ENCODE measurements at places on chromosomes 5 and 9. TPM values are rescaled to one million over a fixed set of nuclear protein-coding genes. Genes with fewer than 3 reads are reported as not detected.

DNA sequence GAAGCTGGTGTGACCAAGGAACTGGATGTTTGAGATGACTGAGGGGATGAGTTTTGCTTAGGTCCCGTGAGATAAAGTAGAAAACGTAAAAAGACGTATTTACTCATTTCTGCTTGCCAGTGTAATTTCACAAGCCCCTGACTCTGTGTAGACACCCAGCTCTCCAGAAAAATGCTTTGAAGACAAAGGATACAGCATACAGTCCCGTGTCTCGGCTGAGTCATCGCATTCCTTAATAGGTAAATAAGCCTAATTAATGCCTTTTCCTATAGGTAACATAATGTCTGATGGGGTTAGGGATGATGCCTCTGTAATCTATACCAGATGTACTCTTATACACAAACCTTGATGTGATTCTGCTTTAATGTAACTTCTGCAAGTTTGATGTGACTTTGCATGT lies 20.2 kb downstream of the S100Z start:
- DNase-seq: no peak

DNA sequence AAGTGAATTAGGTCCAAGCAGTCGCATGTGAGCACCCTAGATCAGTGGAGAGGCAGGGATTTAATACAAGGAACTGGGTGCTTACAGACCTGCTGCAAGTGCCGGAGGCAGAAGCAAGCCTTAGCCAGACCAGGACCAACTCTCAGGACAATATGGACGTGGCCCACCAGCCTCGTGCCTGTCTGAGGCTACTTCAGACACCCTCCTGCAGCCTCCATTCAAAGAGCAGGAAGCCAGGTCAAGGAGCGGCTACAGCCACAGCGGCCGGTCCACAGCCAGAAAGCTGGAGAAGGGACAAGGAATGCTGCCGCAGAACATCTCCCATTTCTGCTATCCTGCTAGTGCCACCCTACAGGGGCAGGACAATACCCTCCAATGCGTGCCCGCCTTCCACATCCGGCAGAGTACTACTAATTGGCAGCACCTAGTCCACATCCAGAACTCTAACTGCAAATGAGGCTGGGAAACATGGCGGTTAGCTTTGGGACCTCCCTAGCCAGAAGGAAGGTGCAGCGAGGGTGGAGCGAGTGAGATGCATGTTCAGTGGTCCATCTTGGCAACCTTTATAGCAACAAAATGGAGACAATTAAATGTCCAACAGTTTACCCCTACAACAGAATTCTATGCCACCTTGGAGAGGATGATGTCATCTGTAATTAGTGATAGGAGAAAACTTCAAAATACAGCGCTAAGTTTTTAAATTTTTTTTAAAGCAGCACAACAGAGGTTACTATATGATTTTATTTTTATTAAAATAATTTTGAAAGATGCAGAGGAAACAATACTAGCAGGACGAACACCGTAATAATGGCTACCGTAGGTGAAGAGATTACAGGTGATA lies 1.0 kb upstream of the ALDH1B1 start:
- DNase-seq: no peak

DNA sequence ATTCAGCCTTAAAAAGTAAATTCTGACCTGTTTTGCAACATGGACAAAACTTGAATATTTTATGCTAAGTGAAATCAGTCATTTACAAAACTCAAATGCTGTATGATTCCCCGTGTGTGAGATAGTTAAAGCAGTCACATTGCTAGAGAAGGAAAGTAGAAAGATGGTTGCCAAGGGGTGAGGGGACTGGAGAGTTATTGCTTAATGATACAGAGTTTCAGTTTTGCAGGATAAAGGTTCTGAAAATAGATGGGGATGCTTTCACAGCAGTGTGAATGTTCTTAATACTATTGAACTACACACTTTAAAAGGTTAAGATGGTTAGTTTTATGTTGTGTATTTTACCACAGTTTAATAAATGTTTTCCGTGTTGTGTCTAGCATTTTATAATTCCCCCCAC lies 51.2 kb downstream of the SGCD start:
- DNase-seq: no peak

- DNase-seq: no peak
These were observed 8.3 kb upstream of the TEX48 start for GRCh38 chr9:114690308-114690707.

DNA sequence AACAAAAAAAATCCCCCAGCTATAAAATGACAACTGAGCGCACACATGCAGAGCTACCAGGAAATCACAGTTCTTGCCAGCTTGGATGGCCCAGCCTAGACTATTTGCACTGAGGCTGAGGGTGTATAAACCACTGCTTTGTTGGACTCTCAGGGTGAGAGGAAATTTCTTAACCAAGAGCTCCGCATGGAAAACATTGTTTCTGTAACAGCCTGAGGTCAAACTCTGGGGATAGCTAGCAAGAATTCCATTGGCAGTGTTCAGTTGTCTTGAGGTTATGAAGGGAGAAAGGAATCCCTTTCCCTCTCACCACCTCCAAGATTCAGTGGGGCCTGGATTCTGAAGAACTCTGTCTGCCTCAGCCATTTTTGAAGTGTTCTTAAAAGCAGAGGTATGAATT lies 360.0 kb downstream of the OSTF1 start:
- DNase-seq: no peak

GRCh38 chr9:88965473-88965872 lies 25.8 kb upstream of the S1PR3 start:
- DNase-seq: no peak

GRCh38 chr5:6905423-6905822 lies 192.2 kb downstream of the TENT4A start:
- no peak for DNase-seq

DNA sequence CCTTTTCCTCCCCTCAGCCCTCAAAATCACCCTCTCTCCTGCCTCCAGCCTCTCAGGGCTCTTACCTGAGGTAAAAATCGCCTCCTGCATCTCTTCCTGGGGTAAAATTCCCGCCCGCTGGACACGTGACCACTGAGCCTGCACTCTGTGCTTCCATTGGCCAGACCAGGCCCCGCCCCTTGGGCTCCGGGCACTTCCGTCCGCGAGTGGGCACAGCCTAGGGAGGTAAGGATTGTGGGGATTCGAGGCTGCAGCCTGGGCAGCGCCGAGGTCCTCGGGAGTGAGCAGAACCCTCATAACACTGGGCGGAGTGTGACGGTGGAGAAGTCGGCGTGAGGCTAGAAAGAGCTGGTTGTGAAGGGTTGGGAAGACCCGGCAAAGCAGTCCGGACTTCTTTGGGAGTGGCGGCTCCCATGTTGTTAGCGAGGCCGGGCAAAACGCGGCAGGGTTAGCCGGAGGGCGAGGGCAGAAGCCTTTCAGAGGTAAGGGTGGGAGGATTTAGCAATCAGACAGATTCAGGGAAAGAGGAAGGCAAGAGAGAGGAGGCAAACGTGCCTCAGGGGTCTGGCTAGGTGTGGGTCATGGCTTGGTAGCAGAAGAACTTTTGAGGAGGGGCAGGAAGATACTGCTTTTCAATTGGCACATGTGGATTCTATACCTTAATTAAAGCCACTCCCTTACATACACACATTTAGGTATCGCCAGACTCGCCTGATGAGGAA lies at the start of gene SHOC1:
Gene SHOC1 (minus strand): TSS at position 103 of the 722 bp plus-strand sequence. CDS start 3,519 bp downstream, outside the sequence.
- no peak for DNase-seq

DNA sequence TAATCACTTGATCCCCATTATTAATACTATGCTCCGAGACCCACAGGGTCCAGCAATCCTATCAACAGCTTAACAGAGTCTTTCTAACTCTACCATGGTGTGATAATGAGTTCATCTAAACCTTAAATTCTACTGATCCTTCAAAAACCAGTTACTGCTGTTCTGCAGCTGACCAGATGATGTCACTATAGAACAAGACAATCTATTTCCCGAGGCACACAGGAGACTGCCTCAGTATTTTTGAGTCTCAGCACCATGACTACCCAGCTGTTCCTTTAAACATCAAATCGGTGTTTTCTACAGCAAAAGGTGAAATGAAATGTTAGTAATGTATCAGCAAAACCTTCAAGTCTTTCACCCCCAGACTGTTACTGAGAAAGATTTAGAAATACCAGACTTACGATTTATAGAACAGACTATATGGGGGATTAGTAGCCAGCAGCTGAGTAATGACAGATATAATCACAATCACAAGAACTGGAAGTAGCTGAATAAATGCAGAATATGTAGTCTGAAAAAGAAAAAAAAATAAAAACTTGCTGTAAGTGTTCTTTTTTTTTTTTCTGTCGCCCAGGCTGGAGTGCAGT lies 16.9 kb downstream of the DNAJC18 start:
- no peak for DNase-seq

DNA sequence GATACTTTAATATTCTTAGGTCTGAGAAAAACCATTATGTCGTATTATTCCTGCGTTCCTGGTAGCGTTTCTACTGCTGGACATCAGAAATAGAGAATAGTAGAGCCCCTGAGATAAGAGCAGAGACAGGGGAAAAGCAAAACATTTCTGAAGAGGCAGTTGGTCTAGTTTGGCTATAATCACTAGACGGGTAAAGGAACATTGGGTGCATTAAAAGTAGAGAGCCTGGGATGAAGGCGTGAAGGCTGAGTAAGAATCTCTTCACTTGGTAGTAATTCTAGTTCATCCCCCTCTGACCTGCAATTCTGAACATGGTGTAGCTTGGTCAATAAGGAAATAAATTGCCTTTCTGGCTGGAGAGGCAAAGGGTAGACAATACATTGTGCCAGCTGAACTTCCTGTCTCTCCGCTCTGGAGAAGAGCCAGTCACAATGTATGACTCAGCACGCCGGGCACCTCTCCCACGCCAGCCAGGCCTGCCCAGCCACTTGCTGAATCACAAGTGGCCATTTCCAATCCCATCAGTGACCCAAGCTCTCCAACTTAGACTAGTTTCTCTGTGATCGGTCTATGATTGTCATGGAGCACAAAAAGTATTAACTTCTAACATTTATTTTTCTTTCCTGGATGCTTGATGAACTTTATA lies 75.4 kb downstream of the STK32A start:
- no peak for DNase-seq

GRCh38 chr9:100229136-100229535 lies 123.6 kb downstream of the TEX10 start:
- no peak for DNase-seq

GRCh38 chr5:151617841-151618710 lies 26.9 kb upstream of the FAT2 start:
- no peak for DNase-seq

DNA sequence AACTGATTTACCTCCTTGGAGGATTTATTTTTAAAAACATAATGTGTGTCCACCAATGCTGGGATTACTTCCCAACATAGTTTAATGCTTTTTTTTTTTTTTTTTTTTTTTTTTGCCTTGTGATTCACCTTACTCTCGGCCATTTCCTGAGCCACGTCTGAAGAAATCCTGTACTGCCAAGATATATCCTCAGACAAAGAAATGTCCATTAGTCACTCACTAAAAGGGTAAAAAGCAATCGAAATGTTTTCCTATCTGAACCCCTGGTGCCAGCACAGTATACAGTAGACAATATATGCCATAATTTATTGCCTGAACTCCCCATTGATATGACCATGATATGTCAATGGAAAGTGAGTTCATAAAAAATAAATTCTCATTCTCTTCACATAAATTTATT lies 344.1 kb downstream of the BNC2 start:
- DNase-seq: no peak

GRCh38 chr5:111848476-111848875 lies 91.5 kb upstream of the NREP start:
- DNase-seq: no peak

GRCh38 chr5:12772276-12772675 lies 868.0 kb upstream of the CTNND2 start:
- DNase-seq: no peak

- DNase-seq: no peak
These were observed 181.3 kb downstream of the ESM1 start for GRCh38 chr5:54804086-54804485.

GRCh38 chr9:71504636-71505035 lies 263.7 kb downstream of the CEMIP2 start:
- no peak for DNase-seq

DNA sequence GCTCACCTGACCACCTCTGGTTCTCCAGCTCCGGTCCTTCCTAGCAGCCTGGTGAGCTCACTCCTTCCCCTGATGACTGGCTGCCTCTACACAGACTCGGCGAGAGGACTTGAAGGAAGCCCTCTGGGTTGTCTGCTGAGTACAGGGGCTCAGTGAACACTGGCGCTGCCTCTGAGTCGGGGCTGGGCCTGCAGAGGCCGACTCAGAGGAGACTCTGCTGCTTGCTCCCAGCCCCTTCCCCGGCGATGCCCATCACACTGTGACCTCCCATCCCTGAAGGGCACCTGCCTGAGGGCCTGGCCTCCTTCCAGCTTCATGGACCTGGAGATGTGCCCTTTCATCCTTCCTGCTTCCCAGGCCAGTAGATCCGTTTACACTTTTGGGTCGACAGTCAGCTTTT lies 22.0 kb downstream of the CRB2 start:
- no peak for DNase-seq

DNA sequence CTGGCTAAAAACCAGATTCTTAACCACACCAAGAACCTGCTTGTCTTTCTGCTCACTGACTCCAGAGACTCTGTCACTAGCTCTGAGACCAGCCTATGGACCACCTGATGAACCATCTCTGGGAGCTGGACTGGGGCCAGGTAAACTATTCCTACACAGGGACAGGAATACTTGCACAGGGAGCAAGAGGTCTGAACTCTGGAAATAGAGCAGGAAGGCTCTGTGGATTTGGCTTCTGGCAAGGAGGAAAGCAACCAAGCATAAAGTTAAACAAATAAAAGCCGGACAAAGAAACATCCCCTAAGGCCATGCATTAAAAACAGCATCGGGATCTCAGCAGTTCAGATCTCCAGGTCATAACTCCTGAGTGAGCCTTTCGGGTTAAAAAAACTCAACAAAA lies 5.6 kb upstream of the SPARC start:
- DNase-seq: no peak

DNA sequence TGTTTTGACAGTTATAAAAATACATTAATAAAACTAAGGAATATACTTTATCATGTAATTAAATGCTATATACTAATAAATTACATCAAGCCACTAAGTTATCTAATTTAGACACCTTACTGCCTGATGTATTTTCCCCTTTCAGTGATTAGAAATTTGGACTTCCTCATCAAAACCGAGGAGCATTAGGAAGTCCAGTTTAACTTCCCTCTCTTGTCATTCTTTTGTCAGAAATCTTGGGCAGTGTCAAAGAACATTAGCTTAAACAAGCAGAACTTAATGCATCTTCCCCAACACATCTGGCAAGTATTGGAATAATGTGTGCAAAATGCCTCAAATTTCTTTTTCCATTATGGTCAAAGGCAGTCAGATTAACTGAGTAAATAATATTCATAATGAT lies 81.6 kb downstream of the PLPP1 start:
- DNase-seq: no peak

- no peak for DNase-seq
These were observed 86.1 kb upstream of the ZNF608 start for GRCh38 chr5:124832510-124832909.

The BARHL1 gene
- total RNA-seq: not detected

The NDUFS4 gene
- total RNA-seq: 87.3 TPM

The SPATA31A6 gene
- total RNA-seq: not detected
